Left hindlimb (tissue), 1 donor: ENCODE measurements at places on chromosomes 6 and 20.

GRCh38 chr6:92767101-92767500 lies 652.3 kb downstream of the EPHA7 start:
- DNase-seq: no peak

GRCh38 chr6:6972456-6972855 lies 135.3 kb upstream of the RREB1 start:
- no peak for DNase-seq

GRCh38 chr6:140289186-140289585 lies 914.7 kb upstream of the CITED2 start:
- no peak for DNase-seq

GRCh38 chr20:24608926-24609667 lies 139.7 kb downstream of the SYNDIG1 start:
- no peak for DNase-seq

DNA sequence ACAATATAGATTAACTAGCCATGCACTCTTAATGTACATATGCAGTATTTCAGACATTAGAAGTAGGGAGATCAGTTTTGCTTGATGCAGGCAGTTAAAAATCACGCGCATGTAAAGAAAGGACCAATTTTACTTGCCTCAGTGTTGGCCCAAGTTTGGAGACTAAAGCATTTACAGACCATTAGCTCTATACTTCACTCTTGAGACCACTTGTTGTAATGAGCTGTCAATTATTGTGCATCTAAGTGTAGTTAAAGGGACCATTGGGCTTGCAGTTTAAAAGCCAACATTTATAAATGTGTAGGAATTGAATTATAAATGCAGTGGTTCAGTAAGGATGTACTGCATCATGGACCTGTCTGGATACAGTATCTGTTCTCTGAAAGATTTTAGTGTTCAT lies 53.7 kb downstream of the PLCB4 start:
- no peak for DNase-seq

GRCh38 chr20:46563170-46563859 lies 12.9 kb upstream of the OCSTAMP start:
- DNase-seq: no peak

DNA sequence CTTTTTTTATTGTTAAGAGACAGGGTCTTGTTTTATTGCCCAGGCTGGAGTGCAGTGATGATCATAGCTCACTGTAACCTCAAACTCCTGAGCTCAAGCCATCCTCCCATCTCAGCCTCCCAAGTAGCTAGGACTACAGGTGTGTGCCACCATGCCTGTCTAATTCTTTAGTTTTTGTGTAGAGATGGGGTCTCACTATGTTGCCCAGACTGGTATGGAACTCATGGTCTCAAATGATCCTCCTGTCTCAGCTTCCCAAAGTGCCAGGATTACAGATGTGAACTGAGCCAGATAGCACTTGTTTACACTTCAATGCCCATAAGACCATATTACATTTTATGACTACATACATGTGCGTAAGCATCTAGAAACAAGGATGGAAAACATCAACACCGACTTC lies 18.1 kb downstream of the EIF2S2 start:
- no peak for DNase-seq

GRCh38 chr20:41048461-41049301 lies 20.1 kb downstream of the TOP1 start:
- no peak for DNase-seq

DNA sequence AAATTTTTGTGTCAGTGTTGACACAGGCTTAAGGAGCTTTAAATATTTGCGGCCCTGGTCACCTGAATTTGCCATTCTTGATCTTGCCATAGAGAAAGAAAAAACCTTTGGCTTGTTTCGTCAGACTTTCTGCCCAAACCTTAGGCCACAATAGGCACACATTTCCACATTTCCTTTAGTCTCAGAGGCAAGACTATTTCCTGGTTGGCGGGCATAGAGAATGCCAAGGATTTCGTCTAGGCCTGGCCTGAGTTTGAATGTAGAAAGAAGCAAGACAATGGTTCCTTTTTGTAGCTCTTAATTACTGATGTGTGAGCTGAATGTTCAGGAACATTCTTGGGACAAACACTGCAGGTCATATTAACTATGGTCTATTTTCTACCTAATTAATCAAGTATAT lies 108.1 kb downstream of the TRMT11 start:
- no peak for DNase-seq

DNA sequence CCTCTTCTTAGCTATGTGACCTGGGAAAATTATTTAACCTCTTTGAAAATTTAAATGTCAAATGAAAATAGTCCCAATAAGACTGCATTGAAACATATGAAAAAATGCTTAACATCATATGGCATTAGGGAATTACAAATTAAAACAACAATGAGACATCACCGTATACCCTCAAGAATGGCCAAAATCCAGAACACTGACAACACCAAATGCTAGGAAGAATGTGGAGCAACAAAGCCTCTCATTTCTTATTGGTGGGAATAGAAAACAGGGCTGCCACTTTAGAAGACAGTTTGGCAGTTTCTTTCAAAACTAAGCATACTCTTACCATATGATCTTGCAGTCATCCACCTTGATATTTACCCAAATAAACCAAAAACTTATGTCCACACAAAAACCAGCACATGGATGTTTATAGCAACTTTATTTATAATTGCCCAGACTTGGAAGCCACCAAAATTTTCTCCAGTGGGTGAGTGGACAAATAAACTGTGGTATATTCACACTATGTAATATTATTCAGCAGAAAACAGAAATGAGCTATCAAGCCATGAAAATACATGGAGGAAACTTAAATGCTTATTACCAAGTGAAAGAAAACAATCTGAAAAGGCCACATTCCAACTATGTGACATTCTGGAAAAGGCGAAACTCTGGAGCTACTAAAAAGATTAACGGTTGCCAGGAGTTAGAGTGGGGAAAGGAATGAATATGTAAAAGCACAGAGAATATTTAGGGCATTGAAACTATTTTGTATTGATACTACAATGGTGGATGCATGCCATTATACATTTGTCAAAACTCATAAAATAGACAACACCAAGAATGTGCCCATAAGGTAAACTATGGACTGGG lies 459.9 kb downstream of the GRIK2 start:
- DNase-seq: no peak

GRCh38 chr6:100322886-100323285 lies 141.8 kb downstream of the SIM1 start:
- DNase-seq: no peak

DNA sequence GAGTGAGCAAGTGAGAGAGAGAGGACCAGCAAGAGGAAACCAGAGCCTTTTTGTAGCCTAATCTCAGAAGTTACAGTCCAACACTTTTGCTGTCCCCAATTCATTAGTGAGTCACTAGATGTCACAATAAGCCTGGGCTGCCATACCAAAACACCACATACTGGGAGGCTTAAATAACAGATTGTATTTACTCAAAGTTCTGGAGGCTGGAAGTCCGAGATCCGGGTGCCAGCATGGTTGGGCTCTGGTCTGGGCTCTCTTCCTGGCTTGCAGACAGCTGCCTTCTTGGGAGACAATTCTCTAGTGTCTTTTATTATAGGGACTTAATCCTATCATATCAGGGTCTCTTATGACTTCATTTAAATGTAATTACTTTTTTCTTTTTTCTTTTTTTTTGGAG lies 50.7 kb upstream of the FERMT1 start:
- DNase-seq: no peak

- DNase-seq: no peak
These were observed 72.5 kb downstream of the TNFRSF21 start for GRCh38 chr6:47237196-47237595.

GRCh38 chr6:106117579-106117978 lies 31.4 kb downstream of the PRDM1 start:
- no peak for DNase-seq

DNA sequence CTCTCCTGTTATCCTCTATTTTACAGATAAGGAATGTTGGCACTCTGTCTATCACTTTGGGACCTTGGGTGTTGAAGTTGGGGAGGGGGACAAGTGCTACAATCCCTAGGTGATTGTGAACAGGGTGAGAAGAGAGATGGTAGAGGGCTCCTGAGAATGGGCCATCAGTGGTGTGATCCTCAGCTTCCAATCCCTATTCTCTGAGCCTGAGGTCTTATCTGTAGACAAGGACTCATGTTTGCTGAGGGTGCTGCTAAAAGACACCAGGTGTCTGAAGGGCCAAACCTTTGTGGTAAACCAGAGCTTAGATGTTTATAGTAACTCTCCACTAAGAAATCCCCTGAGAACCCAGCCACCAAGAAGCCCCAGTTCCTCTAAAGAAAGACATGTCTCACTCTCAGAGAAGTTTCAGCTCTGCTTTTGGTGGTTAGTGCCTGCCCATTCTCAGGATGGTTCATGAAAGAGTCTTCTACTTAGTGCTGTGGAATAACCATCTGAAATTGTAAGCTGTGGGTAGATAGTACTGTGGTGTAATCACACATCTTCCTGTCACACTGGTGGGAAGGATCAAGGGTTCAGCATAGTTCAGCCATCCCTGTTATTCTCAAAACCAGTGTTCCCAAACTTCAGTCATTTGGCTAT lies 58.2 kb upstream of the IL20RA start:
- no peak for DNase-seq

- DNase-seq: no peak
These were observed 1.3 kb downstream of the BPIFA2 start for GRCh38 chr20:33169176-33169794.

DNA sequence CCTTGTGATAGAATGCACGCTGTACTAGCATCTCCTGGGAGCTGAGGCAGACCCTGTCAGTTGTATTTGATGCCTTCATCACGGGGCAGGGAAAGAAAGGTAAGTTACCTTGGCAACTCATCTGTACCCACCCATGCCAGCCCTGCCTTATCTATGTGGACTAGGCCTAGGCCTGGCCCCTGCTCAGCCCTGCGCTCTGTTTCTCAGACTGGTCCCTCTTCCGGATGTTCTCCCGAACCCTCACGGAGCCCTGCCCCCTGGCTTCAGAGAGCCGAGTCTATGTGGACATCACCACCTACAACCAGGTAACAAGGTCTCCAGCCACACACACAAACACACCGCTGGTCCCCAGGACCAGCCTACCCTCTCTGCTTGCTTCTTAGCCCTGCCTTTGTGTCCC lies 4.2 kb downstream of the PIGT start:
- no peak for DNase-seq

DNA sequence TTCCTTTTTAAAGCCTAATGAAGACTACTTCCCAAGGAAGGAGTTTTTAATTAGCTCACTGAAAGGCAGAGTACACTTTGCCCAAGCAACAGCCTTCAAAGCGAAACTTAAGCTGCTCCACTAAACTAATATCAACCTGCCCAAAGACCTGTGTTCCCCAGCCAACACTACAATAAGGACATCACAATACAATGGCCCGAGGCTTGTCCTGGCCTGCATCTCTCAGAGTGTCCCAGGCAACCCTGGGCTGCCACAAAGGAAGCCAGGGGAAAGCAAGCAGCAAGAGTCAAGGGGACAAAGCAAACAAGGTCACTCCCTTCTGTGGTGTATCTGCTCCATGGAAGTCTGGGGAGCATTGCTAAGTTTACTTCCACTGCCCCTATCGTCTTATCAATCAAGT lies 52.3 kb downstream of the PIGU start:
- DNase-seq: no peak

- no peak for DNase-seq
These were observed 10.5 kb upstream of the DEFB128 start for GRCh38 chr20:199996-200395.

GRCh38 chr6:140252099-140252498 lies 877.7 kb upstream of the CITED2 start:
- no peak for DNase-seq

- no peak for DNase-seq
These were observed 61.4 kb downstream of the SYTL3 start for GRCh38 chr6:158711264-158711663.

DNA sequence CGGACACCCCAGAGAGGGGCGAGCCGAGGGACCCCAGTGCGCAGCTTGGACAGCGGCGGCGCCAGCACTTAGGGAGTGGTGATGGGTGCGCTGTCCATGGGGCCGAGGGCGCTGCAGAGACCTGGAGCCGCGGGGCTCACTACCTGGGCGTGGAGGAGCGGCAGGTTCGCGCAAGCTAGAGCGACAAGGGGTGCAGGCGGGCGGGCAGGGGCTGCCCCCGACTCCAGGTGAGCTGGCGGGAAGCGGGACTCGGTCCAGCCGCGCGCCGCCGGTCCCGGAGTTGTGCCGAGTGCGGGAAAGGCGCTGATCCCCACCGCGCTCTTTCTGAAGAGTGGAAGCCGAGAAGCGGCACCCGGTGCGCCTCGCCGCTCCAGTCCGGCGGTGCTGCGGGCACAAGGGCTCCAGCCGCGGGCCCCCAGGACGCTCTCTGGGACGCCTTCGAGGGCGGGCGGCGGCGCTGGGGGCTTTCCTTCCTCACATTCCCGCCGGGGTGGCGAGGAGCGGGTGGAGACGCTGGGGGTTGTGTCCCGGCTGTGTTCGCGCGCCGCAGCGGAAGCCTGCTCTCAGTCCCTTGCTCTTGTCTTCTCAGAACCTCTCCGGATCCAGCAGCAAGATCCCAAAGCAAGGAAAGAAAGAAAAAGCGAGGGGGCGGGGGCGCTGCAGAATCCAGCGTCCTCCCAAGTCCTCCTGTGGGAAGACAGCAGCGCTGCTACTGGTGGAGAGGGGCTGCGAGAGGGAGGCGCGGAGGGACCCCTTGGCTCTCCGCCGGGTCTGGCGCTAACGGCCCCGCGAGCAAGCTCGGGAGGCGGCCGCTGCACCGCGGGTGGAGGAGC lies at the start of gene B3GAT2:
Gene B3GAT2, minus strand, starts transcription at position 610 of the 833 bp plus-strand sequence. CDS start 631 bp downstream, outside the sequence.
- DNase-seq: peak; percentile 70

GRCh38 chr6:89574910-89575561 lies 63.5 kb downstream of the LYRM2 start:
- no peak for DNase-seq

DNA sequence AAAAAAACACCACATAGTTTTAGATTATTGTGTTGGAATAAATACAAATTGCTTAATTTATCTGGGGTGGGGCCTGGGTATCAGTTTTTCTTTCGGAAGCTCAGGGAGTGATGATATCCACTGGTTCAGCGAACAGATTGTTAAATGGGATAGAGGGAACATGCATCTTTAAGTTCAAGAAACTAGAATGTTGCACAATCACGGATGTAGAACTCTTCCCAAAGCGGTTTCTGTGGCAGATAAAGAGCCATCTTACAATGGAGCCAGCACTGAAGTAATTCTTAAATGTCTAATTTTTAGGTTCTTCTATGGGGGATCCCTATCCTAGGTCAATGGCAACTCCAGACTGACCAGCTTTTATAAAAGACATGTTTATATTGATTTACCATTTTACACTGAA lies 9.7 kb upstream of the RMND1 start:
- DNase-seq: no peak

DNA sequence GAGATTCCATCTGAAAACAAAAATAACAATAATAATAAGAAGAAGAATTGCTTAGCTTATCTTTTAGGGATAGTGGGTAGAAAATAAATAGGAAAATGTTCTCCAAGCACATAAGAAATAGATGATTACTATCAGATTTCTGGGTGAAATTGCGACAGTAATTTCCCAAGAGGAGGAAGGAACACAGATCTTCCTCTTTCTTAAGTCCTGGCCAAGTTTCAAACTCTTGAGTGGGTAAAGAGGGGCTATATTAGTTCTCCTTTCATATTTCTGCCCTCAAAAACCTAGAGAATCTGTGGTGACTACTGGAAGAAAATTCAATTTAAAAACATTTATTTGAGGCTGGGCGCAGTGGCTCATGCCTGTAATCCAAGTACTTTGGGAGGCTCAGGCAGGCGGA lies 63.7 kb downstream of the PHACTR2 start:
- no peak for DNase-seq

- peak; percentile 74 for DNase-seq
These were observed 99.4 kb downstream of the ASXL1 start for GRCh38 chr20:32457479-32457986.
